Dermis blood vessel endothelial cell (primary cell): ENCODE measurements at places on chromosomes 5 and 9. TPM values are rescaled to one million over a fixed set of nuclear protein-coding genes. Genes with fewer than 3 reads are reported as not detected.

GRCh38 chr5:119358901-119359603, 3.2 kb downstream of the TNFAIP8 start:
- no peak for DNase-seq

ANKRD34B gene
- not detected in 2 replicates for total RNA-seq

RLN2 gene
- 1.6 TPM in 1 of 2 replicates, not detected in the other for total RNA-seq

PDLIM4 gene
- 31.0 and 51.6 TPM in 2 replicates for total RNA-seq

GRCh38 chr5:129591508-129592160, 131.5 kb downstream of the ADAMTS19 start:
- no peak for DNase-seq

GRCh38 chr5:74801941-74802340, 34.9 kb downstream of the NSA2 start:
- no peak for DNase-seq

SHC3 gene
- 0.05 and 0.17 TPM in 2 replicates for total RNA-seq

- DNase-seq: no peak
Observed at GRCh38 chr9:117733465-117733864, 29.3 kb downstream of the TLR4 start.

PTGS1 gene
- 2.7 and 3.6 TPM in 2 replicates for total RNA-seq

DNA sequence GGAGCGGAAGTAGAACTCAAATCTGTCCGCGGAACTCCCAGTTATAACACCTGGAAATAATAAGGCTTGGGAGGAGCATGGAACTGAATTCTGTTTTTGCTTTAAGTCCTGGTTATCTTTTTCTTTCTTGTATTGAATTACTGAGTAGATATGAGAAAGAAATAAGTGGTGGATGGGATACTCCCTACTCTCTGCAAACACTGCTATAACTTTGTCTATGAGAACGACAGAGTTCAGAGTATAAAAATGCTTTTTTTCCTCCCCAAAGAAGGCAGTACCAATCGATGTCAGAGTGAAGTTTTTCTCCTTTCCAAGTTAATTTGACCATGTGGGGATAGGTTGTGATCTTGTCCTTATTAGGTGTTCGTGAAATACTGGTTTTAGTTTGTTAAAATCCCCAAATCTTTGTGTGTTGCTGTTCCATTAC, 1.2 kb downstream of the RIC1 start:
- DNase-seq: peak; percentile 60

MARCHF3 gene
- 65.9 and 84.4 TPM in 2 replicates for total RNA-seq

GRCh38 chr5:58680503-58680902, 97.6 kb downstream of the RAB3C start:
- DNase-seq: peak; percentile 74

- DNase-seq: no peak
Observed at GRCh38 chr9:96859461-96860198, 5.3 kb upstream of the ZNF782 start.

IFNA2 gene
- total RNA-seq: not detected in 2 replicates

- DNase-seq: peak; percentile 86
Observed at GRCh38 chr5:132839426-132840301, 9.2 kb upstream of the SHROOM1 start.

IFNE gene
- 0.05 and 0.17 TPM in 2 replicates for total RNA-seq

DNA sequence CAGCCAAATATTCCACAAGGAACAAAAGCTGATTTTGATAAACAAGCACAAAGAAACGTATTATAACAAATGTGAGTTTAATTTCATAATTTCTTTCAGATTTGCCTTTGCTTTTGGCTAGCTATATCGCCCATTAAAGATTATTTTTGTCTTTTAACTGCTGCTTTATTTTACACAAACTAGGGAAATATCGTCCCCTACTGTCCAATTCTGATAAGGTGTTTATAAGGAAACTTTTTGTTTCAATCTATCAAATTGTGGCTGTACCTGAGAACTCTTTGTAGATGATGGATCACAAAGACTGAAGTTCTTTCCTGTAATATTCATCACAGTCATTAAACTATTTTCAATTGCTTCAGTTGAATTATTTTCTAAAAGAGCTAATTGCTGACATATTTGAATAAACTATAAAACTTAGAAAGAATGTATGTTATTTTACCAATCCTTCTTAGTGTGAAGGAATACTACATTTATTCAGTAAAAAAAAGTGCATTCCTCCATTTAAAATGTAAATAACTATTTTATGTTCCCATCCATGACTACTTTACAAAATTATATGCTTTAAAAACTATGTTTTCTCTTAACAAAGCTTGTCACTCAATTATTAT, 431.3 kb upstream of the ITGA1 start:
- peak; percentile 5 for DNase-seq

CD74 gene
- total RNA-seq: 2.8 and 4.8 TPM in 2 replicates

DNA sequence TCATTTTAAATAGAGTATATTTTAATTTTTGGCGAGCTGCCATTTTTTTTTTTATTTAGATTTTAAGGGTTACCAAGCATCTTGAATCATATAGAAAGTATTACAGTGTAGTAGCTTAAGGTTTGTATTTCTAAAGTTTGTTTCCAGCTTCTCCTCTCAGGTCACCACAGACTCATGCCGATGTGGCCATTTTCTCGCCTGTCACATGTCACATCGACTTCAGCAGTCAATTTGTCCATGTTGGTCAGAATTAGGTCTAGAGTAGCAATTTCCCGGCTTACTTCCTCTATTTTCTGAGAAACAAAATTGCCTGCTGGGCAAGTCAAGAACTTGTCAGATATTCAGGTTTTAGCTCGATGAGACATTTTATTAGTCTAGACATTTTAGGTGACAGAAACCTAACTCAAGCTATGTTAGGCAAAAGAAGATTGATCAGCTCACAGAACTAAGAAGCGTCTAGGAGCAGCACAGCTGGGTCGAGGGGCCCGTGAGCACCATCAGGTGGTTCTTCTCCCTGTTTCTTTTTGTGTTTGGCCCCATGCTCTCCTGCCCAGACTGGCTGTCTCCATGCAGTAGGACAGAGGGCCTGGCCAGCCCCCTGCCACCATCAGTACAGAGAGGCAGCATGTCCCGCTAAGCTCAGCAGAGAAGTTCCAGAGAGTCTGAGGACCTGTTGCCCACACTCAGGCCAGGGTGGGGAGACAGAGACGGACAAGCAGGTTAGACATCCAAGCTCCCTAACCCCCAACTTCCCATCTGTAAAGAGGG, 48.4 kb upstream of the AFAP1L1 start:
- no peak for DNase-seq

DNA sequence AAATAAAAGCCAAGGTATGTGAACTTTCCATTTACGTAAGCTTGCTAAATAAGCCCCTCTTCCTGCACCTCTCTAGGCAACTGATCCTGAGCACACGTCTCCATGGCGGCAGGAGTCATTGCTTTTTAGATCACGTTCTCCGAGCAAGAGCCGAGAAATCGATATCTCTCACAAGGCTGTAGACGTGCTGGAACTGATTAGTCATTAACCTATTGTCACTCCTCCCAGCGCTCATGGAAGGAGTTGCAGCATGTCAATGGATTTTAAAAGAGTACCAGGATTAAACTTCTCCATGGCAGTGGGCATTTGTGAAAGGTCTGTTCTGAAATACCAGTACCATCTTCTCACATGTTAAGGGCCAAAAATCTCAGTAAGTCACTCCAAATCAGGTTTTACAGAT, 4.7 kb upstream of the ADCY2 start:
- DNase-seq: no peak

DNA sequence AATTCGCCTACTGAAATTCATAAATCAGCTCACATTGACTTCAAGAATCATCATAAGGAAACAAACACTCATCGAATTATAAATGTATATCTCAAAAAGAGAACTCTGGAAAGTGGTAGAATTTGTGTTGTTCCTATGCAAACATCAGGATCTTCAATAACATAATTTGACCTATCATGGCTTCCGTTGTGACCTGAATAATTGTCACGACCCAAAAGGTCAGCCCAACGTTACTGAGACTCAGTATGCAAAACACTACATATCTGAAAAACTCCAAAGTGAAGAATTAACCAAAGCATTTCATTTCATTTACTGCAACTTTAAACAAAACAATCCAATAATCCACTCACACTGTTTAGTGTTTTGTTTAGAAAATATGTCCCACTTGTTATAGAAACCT, 1.2 kb downstream of the RAPGEF6 start:
- peak; percentile 6 for DNase-seq

ADAMTSL1 gene
- total RNA-seq: 6.0 and 15.8 TPM in 2 replicates

GRCh38 chr5:117679046-117679445, 1104.4 kb upstream of the SEMA6A start:
- no peak for DNase-seq

TLX3 gene
- total RNA-seq: not detected in 2 replicates

GRCh38 chr9:124274226-124274625, 16.5 kb downstream of the NEK6 start:
- DNase-seq: no peak

HAVCR2 gene
- under 0.01 and 0.09 TPM in 2 replicates for total RNA-seq

PCAT7 gene
- total RNA-seq: not detected in 2 replicates

SELENOP gene
- total RNA-seq: 73.3 and 79.4 TPM in 2 replicates

- peak; percentile 63 for DNase-seq
Observed at GRCh38 chr9:19379697-19380046, 364 bp downstream of the RPS6 start.

GADD45G gene
- not detected in 2 replicates for total RNA-seq

- peak; percentile 26 for DNase-seq
Observed at GRCh38 chr5:177311392-177311722, 341 bp downstream of the MXD3 start.

DNA sequence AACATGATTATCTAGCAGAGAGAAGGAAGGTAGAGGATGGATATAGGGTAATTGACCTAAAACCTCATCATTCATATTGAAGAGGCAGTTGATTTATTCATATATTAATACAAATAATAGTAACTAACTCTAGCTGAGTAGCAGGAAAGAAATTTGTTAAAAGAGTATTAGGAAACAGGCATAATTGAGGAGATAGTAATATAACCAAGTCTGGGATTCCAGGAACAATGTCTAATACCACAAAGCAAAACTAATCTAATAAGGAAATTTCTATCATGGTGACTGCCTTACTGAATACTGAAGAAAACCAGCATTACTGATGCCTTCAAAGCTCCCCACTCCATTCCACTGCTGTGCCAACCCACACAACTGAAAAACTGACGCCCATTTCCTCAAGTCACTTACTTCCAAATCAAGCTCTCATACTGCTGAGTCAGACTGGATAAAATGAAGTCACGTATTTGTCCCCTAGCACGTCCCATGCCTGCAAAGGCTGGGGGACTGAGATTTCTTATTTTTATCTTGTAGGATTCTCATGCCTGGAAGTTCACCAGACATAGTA, 153.9 kb downstream of the SMC2 start:
- DNase-seq: no peak

DNA sequence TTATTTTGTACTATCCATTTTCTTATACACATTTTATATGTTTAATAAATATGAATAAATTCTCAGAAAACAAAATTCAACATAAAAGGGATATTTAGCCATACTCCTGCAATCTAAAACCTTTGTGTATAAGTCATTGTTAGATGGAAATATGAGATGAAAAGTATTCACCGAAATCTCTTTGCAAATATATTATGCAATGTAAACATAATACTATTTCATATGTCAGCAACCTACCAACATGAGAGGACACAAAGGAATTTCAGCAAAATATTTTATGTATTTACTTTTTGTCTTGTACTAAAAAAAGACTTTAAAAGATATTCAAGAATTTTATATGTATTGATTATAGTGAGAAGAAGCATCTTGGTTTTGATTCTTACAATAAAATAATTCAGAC, 1623.4 kb downstream of the EFNA5 start:
- no peak for DNase-seq

DNA sequence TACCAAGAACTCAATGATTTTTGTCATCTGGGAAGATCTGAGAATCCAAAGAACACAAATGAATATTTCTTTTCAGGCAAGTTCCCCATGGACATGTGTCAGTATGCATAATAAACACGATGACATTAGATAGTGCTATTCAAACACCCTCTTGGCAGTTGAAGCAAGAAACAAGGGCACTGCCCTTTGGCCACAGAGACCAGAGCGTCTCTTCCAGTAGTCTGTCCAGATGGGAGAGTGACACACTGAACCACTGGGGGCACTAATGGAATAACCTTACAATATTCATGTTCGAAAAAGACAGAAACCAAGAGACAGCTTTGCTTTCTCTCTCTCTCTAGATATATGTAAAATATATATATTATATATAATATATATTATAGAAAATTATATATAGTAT, 301.9 kb downstream of the CTNND2 start:
- no peak for DNase-seq

SLC25A2 gene
- total RNA-seq: 0.09 and 0.34 TPM in 2 replicates

DNA sequence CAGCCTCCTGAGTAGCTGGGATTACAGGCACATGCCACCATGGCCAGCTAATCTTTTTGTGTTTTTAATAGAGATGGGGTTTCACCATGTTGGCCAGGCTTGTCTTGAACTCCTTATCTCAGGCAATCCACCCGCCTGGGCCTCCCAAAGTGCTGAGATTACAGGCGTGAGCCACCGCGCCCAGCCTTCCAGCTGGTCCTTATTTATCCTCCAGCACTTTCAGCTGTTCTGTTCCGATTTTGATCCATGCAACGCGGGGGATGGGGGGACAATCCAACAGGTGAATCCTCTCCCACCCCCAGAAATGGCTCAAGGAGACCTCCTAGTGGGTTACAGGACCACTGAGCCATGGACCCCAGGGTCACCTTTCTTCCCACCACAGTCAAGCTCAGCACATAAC, 14.7 kb upstream of the CDKN2AIPNL start:
- DNase-seq: no peak
